ENCODE measurements at places on chromosomes 7 and 10.

DNA sequence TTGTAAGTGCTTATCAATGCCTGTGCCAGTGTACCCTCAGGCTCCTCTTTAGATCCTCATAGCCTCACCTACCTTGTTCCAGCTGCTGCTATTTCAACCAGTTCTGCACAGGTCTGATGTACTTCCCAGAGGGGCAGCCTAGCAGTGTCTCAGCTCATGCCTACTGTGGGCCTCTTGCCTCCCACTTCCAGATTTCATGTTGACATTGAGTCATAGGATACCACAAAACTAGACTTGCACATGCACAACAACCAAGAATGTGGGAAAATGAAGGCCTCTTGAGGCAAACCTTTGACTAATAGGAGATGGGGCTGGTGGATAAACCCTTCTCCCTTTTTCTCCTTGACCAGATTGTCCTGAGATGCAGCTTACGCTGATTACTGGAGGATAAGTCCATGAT lies 31.0 kb downstream of the PON3 start:
- no peak for DNase-seq

- no peak for DNase-seq
Observed at GRCh38 chr7:82359426-82359825, 84.2 kb downstream of the CACNA2D1 start.

- no peak for DNase-seq
Observed at GRCh38 chr10:43252783-43253341, 14.0 kb downstream of the RASGEF1A start.

- no peak for DNase-seq
Observed at GRCh38 chr7:127738859-127739258, 86.9 kb downstream of the SND1 start.

GRCh38 chr7:101602082-101602481 lies 27.0 kb downstream of the MYL10 start:
- no peak for DNase-seq

- DNase-seq: no peak
Observed at GRCh38 chr10:452512-453426, 236.7 kb downstream of the DIP2C start.

- DNase-seq: no peak
Observed at GRCh38 chr7:50721160-50721559, 61.5 kb downstream of the GRB10 start.

- no peak for DNase-seq
Observed at GRCh38 chr7:51309361-51310130, 7.1 kb downstream of the COBL start.

GRCh38 chr7:151472644-151473380 lies 32.9 kb upstream of the CRYGN start:
- DNase-seq: no peak

DNA sequence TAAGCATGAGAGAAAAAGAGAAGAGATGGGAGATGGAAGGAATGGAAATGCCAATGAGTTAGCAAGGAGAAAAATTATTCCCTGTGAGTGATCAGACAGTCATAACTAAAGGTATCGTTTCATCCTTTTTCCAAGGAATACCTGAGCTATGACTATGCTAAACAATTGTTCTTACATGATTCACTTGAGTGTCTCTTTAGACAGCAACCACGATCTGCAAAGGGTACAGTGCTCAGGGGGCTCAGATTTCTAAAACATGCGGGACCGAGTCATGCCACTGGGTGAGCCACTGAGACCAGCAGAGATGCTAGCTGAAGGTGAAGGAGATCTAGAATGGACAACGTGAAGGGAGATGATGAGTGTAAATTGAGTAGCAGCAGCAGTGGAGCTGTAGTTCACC lies 78.0 kb upstream of the CTTNBP2 start:
- DNase-seq: no peak

DNA sequence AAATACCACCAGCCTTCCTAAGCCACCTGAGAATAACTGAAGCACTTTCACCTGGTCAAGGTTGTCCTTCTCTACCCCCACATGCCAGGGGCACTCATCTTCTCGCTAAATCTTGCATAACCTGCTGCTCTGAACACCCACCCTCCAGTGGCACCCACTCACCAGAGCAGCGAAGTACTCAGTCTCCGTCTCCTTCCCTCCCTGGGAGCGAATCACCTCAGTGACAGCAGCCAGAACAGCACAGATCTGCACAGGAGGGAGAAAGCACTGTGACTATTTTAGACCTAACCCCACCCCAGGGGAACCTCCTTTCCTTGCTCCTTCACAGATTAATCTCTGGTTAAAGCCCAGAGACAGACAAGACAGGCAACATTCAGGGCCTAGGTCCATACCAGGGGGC lies 5.1 kb downstream of the RRP12 start:
- DNase-seq: no peak

- DNase-seq: no peak
Observed at GRCh38 chr10:100876585-100877460, 35.9 kb upstream of the SLF2 start.

DNA sequence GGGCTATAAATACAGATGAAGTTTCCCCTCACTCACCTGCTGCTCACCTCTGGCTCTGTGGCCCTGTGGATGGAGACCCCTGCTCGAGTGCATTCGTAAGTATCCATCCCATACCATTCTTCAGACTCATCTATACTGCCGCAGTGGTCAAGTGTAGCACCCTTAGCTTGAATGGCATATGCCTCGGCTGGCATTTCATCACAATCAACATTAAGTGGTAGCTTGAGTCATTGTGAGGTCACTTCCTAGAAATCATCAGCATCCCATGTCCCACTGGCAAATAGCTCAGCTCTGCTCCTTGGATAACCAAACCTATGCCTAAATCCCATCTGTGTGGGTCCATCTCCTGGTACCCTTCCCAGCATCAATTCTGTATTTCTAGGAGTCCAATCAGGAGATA lies 38.2 kb downstream of the MDH2 start:
- no peak for DNase-seq

DNA sequence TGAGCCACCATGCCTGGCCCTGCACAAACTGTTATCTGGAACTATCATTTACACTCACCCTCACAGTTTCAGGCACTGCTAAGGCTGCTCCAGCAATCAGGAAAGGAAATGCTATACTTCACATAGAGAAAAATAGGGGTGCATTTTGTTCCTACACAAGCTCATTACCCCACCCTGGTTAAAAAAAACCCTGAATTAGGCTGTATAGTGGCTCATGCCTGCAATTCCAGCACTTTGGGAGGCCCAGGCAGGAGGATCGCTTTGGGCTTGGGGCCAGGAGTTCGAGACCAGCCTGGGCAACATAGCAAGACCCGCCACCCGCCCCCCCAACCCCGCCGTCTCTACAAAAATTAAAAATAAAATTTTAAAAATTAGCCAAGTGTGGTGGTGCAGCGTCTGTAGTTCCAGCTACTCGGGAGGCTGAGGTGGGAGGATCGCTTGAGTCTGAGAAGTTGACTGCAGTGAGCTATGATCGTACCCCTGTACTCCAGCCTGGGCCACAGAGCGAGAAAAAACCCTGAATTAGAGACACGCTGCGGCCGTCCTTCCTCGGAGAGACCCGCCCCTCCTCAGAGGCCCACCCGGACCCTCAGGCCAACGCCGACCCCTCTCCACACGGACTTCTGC lies 539 bp downstream of the PTCD1 start:
- no peak for DNase-seq

GRCh38 chr10:22764639-22765038 lies 50.3 kb upstream of the PIP4K2A start:
- no peak for DNase-seq

DNA sequence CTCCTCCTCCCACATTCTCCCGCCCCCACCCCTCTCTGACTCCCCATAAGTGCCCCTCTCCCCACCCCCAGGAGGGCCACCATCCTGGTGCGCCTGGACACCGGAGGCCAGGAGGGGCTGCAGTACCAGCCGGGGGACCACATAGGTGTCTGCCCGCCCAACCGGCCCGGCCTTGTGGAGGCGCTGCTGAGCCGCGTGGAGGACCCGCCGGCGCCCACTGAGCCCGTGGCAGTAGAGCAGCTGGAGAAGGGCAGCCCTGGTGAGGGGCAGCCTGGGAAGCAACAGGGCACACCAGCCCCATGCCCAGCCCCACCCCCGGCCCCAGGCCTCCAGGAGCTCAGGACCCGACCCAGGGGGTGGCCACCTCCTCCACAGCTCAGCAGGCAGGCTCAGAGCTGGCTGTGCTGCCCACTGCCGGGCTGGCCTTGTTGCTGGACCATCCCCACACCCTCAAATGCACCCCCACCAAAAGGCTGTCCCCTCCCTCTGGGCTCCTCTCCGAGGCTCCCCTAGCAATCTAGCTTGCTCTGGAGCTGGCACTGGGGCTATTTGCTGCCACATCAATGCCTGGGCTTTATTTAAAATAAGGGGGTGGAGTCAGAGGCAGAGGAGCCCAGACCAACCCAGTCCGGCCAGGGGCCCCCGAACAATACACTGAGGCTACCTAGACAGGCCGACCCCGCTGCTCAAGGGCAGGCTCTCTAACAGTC lies 14.8 kb downstream of the ATG9B start:
- no peak for DNase-seq

DNA sequence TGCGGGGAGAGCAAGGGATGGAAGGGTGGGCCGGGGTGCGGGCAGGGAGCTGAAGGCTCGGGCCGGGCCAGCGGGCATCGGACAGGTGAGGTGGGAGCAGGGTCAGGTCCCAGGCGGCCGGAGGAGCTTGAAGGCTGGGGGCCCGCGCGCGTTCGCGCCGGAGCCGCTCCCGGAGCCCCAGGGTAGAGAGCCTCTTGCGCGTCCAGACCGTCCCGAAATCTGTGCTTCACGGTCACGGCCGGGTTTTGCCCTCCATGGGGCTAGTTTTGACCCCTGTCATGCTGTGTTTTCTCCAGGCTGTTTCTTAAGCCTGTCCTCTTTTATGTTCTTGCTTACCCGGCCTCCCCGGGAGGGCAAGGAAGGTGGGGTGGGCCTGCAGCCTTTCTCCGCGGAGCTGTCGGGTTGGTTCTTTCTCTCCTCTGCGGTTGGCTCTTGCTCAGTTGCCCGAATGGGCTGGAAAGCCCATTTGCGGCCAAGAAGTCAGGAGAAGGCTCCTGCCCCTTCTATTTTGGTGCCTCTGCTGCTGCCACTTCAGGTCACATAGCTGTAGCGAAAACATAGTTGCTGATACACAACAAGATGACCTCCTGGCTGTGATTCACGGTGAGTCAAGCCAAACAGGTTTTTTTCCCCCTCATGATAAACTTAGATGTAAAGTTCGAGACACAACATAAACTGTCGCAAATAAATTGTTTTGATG lies 650 bp downstream of the UBE2D1 start:
- no peak for DNase-seq

- DNase-seq: no peak
Observed at GRCh38 chr10:78516236-78516635, 482.6 kb downstream of the RPS24 start.

- no peak for DNase-seq
Observed at GRCh38 chr7:28479507-28479947, 67.2 kb downstream of the CREB5 start.

GRCh38 chr7:85186083-85186520 lies 754 bp downstream of the SEMA3D start:
- DNase-seq: no peak

DNA sequence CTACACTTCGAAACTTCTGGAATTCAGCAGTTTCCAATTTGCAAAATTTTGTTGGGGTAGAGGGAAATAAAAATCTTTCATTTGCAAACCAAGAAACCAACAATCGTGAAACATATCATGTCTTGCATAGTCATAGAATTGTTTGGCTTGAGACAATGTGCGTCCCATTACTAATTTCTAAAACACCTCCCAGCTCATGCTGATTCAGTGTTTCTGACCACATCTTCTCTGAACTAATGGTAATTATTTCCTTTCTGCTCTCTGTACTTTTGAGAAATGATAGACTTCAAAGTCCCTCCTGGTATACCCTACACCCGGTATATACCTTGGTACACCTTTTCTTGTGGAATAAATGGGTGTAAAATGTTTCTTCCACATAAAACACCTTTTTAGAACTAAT lies 41.8 kb upstream of the TSPAN13 start:
- DNase-seq: no peak

DNA sequence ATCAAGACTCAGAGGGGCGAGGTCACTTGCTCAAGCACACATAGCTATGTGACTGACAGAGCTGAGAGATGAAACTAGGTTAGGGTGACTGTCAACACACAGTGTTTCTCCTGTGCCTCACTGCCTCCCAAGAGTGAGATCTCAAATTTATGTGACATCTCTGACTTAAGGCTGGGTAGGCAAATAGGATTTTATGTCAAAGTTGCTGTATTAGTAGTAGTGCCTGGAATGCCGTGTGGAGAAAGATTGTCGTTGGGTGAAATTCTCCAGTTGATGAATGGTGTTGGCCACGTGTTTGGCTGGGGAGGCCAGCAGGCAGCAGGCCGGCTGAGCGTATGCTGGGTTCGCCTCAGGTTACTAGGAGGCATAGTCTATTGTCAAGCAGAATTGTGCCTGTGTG lies 148.3 kb upstream of the BMPER start:
- DNase-seq: no peak

DNA sequence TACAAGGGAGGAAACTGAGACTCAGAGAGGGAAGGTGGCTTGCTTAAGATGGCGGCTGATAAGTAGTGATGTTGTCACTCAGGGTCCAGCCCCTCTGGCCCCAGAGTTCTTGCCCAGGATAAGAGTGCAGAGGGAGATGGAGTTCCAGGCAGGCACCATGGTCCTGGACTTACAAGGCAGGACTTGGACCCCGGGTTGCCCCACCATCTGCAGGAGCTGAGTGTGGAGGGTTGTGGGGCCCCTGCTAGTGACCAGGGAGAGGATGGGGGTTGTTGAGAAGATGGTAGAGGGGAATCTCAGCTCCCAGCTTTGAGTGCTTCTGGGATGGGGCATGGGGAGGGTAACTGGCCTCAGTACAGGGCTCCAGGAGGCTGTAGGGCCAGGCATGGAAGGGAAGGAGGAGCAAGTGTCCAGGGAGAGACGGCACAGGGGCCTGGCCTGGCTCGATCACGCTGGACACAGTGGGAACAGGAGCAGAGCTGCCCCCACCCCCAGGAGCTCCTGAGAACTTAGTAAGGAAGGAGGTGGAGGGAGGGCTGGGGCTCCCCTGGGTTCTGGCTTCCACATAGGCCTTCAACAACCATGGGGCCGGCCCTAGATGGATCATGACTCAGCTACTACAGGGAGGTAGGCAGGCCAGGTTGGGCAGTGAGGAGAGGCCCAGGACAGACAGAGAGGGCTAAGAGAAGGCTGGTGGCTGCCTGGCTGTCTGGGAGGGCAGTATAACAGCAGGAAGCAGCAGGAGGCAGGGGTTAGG lies 28.2 kb downstream of the PPIF start:
- no peak for DNase-seq

- no peak for DNase-seq
Observed at GRCh38 chr7:41685684-41686083, 17.2 kb downstream of the INHBA start.

DNA sequence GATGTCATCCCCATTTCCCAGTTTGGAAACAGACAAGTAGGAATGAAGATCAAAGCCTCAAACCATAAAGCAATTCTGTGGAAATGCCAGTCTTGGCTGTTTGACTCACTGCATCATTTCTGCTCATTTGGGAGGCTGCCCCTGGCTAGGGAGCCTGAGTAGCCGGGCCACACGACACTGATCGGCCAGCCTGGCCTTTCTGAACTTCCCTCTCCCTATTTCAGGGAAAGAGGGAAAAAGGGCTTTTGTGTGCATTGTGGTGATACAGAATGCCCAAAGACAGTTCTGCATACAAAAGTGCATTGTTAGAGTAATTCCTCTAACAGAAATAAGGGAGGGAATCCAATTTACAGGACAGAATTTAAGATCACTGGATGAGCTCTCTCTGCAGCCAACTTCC lies 41.7 kb upstream of the OPALIN start:
- DNase-seq: no peak

Data from esophagus squamous epithelium (tissue), 5 donors.